ENCODE measurements at places on chromosomes 6 and 20.

DNA sequence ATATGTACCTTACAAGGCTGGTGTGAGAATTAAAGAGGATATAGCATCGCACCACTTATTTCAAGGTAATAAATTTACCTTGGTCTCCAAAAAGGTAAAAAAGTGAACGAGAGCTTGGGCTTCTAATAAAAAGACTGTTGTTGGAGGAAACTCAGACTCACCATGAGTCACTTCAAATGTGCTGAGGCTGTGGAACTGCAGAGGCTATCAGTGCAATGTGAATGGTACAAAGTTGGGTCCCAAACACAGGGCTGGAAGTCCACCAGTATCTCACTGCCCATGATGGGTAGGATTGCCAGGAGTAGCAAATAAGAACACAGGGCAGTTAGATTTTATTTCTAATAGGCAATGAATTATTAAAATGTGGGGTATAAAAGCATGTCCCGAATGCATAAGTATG lies 200.6 kb downstream of the MAFB start:
- no peak for DNase-seq

- DNase-seq = no peak
These were observed 110.7 kb downstream of the UTRN start for GRCh38 chr6:144395826-144396225.

DNA sequence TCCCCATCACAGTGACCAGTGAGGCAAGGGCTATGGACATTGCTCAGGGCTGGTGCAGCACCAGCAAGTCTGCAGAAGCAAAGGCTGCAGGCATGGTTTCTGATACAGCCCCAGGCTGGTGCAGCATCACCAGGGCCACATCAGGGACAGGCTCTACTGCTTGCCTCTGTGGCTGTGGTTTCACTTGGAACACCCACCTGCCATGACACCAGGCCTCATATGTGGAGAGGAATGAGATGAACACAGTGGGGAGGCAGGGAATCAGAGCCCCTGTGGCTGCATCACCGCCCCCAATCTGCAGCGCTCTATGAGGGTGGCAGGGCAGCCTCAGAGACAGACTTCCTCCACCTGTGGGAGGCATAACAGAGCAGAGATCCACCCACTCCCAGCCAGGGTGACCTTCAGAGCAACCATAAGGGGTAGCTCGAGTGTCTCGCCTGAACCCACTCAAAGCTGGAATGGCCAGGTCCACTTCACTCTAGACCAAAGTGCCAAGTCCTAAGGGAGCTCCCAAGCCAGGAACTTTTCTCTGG lies 7.9 kb downstream of the RING1 start:
- no peak for DNase-seq

GRCh38 chr6:232982-233640 lies 59.2 kb upstream of the DUSP22 start:
- DNase-seq = no peak

DNA sequence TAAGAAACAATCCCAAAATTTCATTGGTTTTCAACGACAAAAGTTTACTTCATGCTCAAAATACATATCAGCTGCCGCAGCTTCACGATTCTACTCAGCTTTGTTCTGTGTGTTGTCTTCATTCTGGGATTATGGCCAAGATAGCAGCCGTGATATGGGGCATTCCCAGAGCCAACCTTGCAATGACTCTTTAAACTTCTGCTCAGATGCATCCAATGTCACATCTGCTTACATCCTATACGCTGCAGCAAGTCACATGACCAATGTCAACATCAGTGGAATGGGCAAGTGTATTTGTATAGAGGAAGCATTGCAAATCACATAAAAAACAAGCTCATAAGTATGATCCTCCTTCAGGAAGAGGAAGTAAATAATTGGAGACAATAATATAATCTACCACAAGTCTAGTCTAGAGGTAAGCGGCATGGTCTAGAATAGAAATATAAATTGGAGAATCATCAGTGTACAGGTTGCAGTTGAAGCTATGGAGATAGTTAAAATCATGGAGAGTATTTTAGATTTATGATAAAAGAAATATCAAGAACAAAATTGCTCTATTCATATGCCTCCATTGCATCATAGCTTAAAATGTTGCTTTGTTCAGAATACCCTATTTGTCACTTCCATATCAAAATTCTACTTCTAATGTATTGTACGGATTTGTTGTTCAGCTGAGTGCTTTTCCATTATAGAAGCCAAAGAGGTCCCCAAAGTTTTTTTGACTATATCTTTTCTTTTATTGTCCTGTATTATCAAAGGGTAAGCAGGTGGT lies 7.2 kb upstream of the C6orf141 start:
- DNase-seq = no peak

DNA sequence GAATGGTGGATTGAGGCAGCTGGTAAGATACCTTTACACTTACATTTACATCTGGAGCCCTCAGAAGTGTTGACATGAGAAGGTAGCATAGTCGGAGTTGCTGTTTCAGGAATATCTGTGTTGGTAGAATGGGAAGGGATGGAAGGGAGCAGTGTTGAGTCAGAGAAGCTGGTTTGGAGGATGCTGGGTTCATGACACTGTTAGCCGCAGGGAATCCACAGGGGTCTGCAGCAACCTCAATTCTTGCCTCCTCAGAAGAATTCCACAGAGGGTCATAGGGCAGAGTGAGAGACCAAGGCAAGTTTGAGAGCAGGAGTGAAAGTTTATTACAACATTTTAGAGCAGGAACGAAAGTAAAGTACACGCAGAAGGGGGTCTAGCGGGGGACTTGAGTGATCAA lies 536.8 kb downstream of the QKI start:
- no peak for DNase-seq

GRCh38 chr6:40906759-40907158 lies 132.3 kb downstream of the UNC5CL start:
- no peak for DNase-seq

GRCh38 chr6:6610031-6610591 lies 21.6 kb downstream of the LY86 start:
- peak; percentile 83 for DNase-seq

DNA sequence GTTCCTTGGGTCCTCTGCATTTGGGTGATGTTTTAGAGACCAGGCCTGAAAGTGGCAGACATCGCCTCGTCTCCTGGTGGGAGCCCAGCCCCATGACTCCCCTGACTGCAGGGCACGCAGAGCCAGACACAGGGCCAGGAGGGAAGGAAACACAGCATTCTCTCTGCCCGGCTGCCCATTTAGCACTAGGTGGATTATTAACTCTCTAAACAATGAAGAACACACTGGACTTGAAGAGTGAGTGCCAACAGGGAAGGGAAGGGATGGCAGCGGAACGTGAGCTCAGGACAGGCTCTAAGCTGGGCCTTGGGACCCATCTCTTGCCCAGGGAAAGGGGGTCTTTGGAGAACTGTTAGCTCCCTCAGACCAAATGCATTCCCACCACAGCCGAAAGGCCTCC lies 80.4 kb downstream of the TBXT start:
- DNase-seq = no peak

DNA sequence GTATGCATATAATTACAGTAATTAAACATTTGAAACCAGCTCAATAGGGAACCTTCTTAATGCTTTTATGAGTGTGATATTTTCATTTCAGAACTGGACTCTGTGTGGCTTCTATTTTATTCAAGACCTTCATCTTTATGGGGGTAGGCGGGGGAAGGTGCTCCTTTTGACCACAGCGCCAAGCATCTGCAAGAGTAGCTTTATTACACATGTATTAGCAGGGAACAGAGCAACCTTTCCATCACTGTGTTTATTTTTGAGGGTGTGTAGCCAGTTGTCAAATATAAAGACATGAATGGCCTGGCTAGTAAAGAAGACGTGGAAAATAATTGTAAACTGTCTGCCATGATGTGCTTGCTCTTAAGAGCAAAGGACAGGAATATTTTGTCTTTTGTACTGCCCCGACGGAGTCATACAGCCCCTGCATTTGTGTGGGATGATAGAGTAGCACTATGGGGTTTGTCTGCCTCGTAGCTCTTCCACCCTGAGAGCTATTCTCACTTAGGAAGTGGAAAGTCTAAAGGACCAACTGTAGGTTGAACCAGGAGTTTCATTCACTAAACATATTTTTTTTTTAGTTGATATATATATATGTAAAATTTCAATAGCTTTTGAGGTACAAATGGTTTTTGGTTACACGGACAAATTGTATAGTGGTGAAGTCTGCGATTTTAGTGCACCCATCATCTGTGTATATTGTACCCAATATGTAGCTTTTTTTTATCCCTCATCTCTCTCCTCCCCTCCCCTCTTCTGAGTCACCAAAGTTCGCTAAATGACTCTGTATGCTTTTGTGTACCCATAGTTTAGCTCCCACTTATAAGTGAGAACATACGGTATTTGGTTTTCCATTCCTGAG lies 91.2 kb downstream of the CARMIL1 start:
- peak; percentile 64 for DNase-seq

DNA sequence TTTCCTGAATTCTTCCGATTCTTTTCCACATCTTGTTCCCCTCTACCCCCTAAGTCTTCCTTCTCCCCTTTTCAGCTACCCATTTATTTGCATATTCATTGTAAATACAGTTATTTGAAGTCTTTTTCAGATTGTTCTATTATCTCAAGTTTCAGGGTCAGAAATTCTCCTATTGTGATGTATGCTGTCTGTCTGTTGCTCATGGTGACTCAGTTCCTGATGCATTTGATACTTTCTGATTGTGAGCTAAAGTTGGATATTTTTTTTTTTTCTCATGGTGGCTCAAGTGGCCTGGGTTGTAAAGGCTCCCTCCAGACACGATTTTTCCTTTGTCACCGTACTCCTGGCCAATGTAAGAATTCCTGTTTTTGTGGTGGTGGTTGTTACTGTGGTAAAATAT lies 4.9 kb upstream of the PI16 start:
- DNase-seq = no peak

DNA sequence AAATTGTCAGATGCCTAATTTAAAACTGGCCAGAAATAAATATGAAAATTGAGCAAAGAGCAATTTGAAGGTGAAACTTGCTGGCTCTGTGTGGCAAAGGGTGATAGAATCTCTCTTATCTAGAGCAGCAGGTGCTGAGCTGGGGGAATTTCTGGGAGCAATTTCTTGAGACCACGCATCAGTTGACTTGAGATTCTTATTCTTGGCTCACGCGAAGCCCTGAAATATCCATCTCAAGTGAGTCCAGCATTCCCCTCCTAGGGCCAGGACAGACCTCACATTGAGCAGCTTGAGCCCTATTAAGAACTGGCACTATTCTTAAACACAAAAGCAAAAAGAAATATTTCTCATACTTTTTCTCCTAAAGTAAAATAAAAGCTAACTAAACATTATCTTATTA lies 66.3 kb downstream of the MAP7 start:
- DNase-seq = no peak

DNA sequence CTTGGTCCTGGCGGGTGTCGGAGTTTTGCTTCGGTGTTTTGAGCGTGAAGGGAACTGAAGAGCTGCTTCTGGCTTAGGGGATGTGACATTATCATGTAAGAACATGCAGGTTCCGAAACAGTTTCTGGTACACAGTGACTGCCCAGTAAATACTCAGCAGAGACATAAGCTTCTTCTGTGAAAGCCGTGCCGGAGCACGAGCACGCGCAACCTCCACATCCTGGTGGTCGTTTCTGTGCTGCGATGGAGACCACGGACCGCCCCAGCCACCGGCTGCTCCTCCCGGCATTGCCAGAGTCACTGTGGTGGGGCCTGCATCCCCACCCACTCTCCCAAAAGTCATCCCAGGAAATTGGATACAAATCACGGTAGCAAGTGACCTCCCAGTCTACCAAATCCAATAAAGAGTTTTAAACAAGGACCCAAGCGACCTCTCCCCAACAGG lies 18.7 kb downstream of the KIF25 start:
- no peak for DNase-seq

DNA sequence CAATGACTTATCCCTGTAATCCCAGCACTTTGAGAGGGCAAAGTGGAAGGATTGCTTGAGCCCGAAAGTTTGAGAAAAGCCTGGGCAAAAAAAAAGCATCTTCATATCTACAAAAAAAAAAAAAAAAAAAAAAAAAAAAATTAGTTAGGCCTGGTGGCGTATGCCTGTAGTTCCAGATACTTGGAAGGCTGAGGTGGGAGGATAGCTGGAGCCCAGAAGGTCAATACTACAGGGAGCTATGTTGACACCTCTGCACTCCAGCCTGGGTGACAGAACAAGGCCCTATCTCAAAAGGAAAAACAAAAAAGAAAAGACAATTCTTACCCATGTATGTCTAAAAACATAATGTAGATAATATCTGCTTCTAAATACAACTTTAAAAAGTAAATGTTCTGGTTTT lies 27.2 kb downstream of the CRISP1 start:
- DNase-seq = no peak

DNA sequence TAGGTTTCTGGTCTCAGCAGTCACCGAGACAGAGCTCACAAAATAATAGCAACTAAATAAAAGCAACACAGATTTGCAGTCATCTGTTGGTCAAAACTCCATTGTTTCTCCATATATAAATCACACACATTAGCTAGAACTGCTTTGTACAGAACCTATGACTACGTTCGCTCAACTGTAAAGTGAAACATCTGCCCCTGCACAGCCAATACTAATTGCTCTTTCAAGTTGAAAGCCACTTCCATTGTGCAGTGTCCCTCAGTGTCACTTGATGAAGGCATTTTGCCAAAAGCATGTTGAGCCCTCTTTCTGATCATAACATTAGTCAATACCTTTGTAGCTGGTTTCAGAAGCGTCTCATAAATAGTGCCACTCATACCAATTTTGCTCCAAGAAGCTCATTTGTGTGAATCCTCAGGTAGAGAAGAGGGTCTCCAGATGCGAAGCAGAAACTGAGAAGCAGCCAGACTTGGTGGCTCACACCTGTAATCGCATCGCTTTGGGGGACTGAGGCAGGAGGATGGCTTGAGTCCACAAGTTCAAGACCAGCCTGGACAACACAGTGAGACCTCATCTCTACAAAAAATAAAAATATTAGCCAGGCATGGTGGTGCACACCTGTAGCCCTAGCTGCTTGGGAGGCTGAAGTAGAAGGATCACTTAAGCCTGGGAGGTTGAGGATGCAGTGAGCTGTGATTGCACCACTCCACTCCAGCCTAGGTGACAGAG lies 68.9 kb downstream of the PERP start:
- no peak for DNase-seq

DNA sequence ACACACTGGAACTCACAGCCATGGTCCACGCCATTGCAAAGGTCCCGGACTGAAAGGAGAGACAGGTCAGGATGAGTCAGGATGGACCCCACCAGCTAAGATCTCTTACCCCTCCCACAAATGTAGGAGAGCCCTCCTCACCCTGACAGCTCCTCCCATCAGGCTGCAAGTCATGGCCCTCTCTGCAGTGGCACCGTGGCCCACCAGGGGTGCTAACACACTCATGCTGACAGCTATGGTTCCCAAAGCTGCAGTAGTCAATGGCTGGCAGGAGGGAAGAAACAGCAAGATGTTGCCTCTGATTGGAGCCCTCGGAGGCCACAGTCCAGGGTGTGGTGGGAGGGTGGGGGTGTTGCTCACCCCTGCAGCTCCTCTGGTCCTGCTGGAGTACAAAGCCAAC lies 5.7 kb upstream of the RBPJL start:
- DNase-seq = peak; percentile 57
